ENCODE measurements at places on chromosomes 2 and 18. TPM values are rescaled to one million over a fixed set of nuclear protein-coding genes. Genes with fewer than 3 reads are reported as not detected.

SIX3 gene
- total RNA-seq = 0.58 TPM

PDE6D gene
- 23.4 TPM for total RNA-seq

SULT6B1 gene
- total RNA-seq = not detected

RAD51AP2 gene
- total RNA-seq = not detected

SPP2 gene
- total RNA-seq = not detected

TSN gene
- 59.3 TPM for total RNA-seq

SP3 gene
- total RNA-seq = 43.2 TPM

GNLY gene
- not detected for total RNA-seq

ARMC9 gene
- 16.6 TPM for total RNA-seq

DAW1 gene
- total RNA-seq = 2.6 TPM
